ENCODE measurements at places on chromosomes 7 and 10.

- DNase-seq = no peak
Observed at GRCh38 chr10:79248341-79249185, 98.7 kb upstream of the PPIF start.

- no peak for DNase-seq
Observed at GRCh38 chr7:44274623-44274975, 50.8 kb downstream of the CAMK2B start.

- DNase-seq = no peak
Observed at GRCh38 chr7:135959646-135960363, 17.4 kb downstream of the MTPN start.

DNA sequence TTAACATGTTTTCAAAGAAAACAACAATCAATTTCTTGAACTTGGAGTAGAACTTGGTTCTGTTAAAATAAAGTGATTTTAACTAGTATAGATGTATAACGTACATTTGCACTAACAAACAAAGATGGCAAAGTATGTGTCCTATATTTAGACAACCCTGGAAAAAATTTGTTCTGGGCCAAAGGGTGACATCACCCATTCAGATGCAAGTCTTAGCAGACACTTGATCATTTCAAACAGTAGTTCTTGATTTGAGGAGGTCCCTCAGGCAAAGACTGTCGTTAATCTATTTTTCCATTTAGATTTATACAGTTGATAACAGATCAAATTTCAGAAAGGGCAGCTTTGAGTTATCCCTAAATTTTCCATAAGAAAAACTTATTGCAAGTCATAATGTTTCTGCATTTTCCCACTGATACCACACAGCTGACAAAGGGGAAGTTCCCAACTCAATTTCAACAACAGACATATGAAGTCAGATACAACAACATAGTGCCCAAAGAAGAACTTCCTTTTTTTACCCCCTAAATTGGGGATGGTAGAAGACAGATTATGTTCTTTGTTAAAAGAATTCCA, 5.2 kb downstream of the NMT2 start:
- DNase-seq = no peak

DNA sequence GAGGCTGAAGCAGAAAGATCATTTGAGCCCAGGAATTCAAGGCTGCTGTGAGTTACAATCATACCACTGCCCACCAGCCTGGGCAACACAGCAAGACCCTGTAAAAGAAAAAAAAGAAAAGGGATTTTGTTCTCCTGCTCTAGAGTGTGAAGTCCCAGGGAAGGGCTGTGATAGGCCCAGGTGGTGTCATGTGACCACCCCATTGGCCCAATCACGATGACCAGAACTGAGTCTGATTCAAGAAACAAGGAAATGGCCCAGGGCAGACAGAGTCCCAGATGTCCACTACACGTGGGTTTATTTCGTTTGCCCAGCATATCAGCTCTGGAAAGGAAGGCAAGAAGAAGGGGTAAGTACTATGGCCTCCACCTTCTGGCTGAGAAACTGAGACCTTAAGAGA, 81.3 kb upstream of the CUX1 start:
- peak; percentile 5 for DNase-seq

All from NCI-H226 (cell line).